ENCODE measurements at places on chromosomes 3 and 15.

GRCh38 chr3:30643763-30644462 is 37.5 kb downstream of the TGFBR2 start:
- no peak for DNase-seq

GRCh38 chr15:99447497-99448371 is 118.0 kb upstream of the MEF2A start:
- DNase-seq, result no peak

- no peak for DNase-seq
Measured at GRCh38 chr15:84647726-84648125, 6.4 kb downstream of the WDR73 start.

DNA sequence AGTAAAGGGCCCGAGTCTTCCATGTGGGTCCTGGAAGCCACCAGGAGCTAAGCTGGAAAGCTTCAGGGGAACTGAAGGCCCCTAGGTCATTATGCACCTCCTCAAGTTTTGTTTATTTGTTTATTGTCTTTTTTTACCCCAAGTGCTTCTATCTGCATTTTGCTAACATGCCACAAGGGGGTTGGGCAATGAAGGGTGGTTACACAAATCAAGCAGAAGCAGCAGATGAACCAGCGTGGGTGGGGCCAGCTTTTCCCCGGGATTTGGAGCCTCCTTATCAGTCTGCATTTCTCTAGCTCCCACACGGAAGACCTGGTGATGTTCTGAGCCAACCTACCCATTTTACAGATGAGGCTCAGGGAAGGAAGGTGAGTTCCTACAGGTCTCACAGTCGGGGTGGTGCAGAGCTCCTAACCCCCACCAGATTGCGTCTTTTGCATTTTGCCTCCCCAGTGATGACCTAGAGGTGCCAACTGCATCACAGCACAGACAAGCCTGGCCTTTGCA is 16.8 kb downstream of the TMC3 start:
- no peak for DNase-seq

DNA sequence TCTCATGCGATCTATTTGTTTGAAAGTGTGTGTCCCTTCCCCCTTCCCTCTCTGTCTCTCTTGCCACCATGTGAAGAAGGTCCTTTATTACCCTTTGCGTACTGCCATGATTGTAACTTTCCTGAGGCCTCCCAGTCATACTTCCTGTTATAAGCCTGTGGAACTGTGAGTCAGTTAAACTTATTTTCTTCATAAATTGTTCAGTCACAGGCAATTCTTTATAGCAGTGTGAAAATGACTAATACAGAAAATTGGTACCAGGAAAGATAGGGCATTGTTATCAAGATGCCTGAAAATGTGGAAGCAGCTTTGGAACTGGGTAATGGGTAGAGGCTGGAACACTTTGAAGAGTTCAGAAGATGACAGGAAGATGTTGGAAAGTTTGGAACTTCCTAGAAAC is 743.7 kb upstream of the NECTIN3 start:
- DNase-seq, result no peak

- DNase-seq, result no peak
Measured at GRCh38 chr3:185677146-185677829, 91.2 kb downstream of the SENP2 start.

DNA sequence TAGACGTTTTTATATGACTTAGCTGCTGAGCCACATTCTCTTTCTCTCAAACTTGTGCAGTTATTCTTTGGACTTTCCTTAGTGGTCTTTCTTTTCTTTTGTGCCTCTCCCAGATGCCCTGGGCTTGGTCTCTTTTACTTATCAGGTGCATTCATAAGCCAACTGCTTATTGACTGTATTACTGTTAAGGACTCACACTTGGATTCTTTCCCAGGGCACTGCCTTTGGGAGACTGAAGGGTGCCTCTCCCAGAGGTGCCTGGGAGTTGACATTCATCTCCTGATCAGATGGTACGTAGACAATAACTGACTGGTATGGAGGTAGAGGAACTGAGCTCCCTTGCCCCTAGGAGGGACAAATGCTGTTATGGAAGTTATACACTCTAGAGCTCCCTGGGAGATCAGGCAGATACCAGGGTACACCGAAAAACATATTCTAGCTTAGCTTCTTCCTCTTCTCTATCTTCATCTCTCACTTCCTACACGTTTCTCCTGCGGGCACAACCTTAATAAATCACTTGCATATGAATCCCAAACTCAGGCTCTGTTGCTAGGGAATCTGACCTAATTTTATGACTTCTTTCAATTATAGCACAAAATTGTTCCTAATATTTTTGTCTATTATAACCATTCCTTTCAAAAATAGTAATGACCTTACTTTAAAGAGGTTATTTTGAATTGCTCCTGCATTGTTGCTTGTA is 24.7 kb downstream of the PARP15 start:
- no peak for DNase-seq

DNA sequence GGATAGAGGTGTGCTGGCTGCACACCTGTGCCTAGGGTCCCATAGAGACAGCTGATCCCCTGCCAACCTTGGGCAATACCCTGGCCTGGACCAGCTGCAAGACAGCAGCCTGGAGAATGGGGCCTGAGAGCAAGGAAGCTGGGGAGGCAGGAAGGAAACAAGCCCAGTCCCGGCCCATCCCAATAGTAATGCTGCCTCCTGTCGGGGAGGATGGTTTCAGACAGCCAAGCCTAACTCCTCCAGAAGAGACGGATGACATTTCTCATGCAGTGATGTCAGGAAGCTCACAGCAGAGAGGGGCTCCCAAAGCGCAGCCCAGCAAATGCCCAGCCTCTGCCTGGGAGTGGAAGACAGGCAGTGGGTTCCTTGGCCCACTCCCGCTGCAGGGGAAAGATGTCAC is 408.8 kb downstream of the OCA2 start:
- DNase-seq, result no peak

DNA sequence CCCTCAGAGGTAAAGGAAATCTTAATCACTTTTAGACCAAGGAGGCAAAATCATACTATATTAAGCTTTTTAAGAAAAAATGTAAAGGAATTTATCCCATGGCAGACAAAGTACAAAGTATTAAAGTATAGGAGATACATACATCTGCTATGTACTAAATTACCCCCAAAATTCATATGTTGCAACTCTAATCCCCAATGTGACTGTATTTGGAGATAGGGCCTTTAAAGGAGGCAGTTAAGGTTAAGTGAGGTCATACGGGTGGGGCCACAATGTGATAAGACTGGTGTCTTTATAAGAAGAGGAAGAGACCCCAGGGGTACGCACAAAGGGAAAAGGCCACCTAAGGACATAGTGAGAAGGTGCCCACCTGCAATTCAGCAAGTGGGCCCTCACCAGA is 657.0 kb upstream of the ADAMTS9 start:
- no peak for DNase-seq
